ENCODE measurements at places on chromosomes 3 and 15. TPM values are rescaled to one million over a fixed set of nuclear protein-coding genes. Genes with fewer than 3 reads are reported as not detected.

GRCh38 chr3:152322756-152323155 is 54.0 kb downstream of the MBNL1 start:
- H3K36me3 ChIP-seq, result no peaks in the 10 kb centered on the region
- H3K4me1 ChIP-seq, result no peaks in the 10 kb centered on the region
- DNase-seq, result no peak
- H3K27me3 ChIP-seq, result no peaks in the 10 kb centered on the region
- H3K27ac ChIP-seq, result no peak overlapping the region
- H3K4me3 ChIP-seq, result no peak overlapping the region

GRCh38 chr3:87088993-87089841 is 98.3 kb upstream of the VGLL3 start:
- peak; percentile 73 for DNase-seq
- peaks cover 12% of the 10 kb centered on the region for H3K4me1 ChIP-seq
- H3K27ac ChIP-seq, result peak overlapping the region; percentile 89
- H3K36me3 ChIP-seq, result no peaks in the 10 kb centered on the region

DNA sequence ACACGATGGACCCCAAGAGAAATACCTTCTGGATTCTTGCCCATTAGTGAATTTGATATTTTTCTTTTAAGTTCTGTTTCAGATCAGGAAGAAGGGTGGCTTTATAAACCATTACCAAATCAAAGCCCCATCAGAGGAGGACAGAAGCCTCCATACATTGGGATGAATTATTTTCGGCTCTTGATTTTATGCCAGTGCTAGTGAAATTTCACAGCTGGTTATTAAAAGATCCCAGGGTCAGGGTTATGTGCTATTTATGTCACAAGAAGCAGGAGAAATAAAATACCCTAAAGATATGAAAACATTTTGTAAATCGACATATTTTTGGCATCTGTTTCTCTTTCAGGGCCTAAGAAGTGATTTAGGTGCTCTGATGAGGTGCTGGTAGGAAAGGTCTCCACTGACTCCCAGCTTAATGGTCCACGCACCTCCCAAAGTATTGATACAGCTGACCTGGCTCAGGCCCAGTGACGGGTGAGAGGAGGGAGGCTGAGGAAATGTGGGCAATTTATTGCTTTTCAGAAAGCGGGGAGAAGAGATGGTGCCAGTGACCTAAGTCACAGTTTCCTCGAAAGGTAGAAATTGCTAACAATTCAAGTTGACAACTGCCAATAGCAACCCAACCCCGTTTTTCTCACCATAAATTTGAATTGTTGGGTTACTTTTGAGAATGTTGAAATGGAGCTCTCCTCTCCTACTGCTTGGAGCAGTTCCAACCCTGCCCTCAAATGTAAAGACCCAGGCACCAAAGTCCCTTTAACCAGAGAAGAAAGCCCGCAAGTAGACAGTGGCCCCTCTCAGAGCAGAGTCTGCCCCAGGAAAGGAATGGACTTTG is 315.6 kb upstream of the NR2E3 start:
- DNase-seq, result no peak
- H3K36me3 ChIP-seq, result no peaks in the 10 kb centered on the region
- H3K27ac ChIP-seq, result no peak overlapping the region
- no peaks in the 10 kb centered on the region for H3K4me1 ChIP-seq
- no peaks in the 10 kb centered on the region for H3K27me3 ChIP-seq
- H3K4me3 ChIP-seq, result no peak overlapping the region

- no peaks in the 10 kb centered on the region for H3K27me3 ChIP-seq
- DNase-seq, result no peak
- peaks cover 4% of the 10 kb centered on the region for H3K36me3 ChIP-seq
- no peaks in the 10 kb centered on the region for H3K4me1 ChIP-seq
- no peak overlapping the region for H3K27ac ChIP-seq
Observed at GRCh38 chr3:37349640-37350039, 175.3 kb upstream of the LRRFIP2 start.

DNA sequence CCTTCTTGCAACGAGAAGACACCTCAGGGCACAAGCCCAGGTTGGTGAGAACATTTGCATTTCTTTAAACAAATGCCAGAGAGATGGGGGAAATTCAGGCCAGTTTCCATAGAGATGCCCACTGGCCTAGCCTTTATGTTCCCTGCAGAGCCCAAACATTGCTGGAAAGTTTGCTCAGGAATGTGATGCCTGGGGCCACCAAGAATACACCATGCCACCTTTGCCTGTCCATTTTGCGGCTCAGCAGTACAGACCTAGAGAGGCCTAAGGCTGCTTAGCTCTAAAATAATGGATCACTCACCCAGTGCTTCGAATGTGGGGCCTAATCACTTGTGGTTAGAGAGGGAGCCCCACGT is 210.0 kb downstream of the RPLP1 start:
- peaks cover 23% of the 10 kb centered on the region for H3K4me1 ChIP-seq
- H3K27me3 ChIP-seq, result no peaks in the 10 kb centered on the region
- H3K36me3 ChIP-seq, result no peaks in the 10 kb centered on the region
- H3K27ac ChIP-seq, result no peak overlapping the region

GRCh38 chr15:71391421-71392088 is 276.3 kb downstream of the THSD4 start:
- H3K27me3 ChIP-seq, result no peaks in the 10 kb centered on the region
- H3K36me3 ChIP-seq, result no peaks in the 10 kb centered on the region
- no peak for DNase-seq
- H3K4me1 ChIP-seq, result peaks cover 11% of the 10 kb centered on the region

GRCh38 chr15:69980341-69981059 is 117.2 kb downstream of the TLE3 start:
- DNase-seq, result no peak
- no peaks in the 10 kb centered on the region for H3K4me1 ChIP-seq
- no peak overlapping the region for H3K27ac ChIP-seq
- H3K36me3 ChIP-seq, result no peaks in the 10 kb centered on the region
- H3K4me3 ChIP-seq, result no peak overlapping the region

DNA sequence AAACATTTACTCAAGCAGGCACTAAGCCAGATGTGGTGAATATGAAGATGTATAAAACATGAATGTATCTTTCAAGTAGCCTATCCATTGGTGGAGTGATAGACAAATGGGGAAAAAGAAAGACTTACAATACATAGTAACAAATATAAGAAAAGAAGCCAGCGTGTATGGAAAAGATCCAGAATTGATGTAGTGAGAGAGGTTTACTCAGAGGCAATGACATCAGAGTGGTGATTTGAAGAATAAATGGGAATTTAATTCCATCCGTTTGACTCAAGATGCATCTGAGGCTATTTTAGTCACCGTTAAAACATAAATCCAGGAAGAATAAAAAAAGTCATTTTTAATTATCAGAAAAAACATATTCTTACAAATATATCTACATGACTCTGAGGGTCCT is 162.6 kb downstream of the IL1RAP start:
- no peaks in the 10 kb centered on the region for H3K4me1 ChIP-seq
- no peak for DNase-seq
- H3K4me3 ChIP-seq, result no peak overlapping the region
- no peaks in the 10 kb centered on the region for H3K36me3 ChIP-seq
- no peak overlapping the region for H3K27ac ChIP-seq

GRCh38 chr3:118525077-118525476 is 509.6 kb downstream of the IGSF11 start:
- H3K36me3 ChIP-seq, result no peaks in the 10 kb centered on the region
- no peaks in the 10 kb centered on the region for H3K27me3 ChIP-seq
- no peak for DNase-seq
- no peak overlapping the region for H3K4me3 ChIP-seq
- H3K27ac ChIP-seq, result no peak overlapping the region
- H3K4me1 ChIP-seq, result no peaks in the 10 kb centered on the region

GRCh38 chr3:154236331-154236730 is 88.0 kb downstream of the DHX36 start:
- H3K4me3 ChIP-seq, result no peak overlapping the region
- no peaks in the 10 kb centered on the region for H3K36me3 ChIP-seq
- no peaks in the 10 kb centered on the region for H3K27me3 ChIP-seq
- no peak for DNase-seq
- no peak overlapping the region for H3K27ac ChIP-seq
- H3K4me1 ChIP-seq, result no peaks in the 10 kb centered on the region

The FGF12 gene
- polyA plus RNA-seq, result 61.5 TPM

All from spinal cord (tissue), 10 donors.